Adipocyte (in vitro differentiated cells): ENCODE measurements at places on chromosomes 12 and 14.

DNA sequence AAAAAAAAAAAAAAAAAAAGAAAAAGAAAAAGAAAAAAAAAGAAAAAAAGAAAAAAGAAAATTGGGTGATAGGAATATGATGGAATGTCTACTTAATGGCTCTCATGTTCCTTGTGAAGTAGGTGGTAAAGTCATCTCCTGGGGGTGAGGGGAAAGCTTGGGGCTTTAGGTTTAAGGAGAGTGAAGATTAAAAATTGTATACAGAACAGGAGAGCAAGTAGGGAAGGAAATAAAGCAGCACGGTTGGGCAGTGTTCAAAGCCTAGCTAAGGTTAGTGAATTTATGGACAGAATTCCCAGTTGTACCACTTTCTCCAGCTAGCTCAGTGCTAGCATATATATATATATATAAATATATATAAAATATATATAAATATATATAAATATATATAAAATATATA is 40.0 kb upstream of the SLC2A13 start:
- DNase-seq: no peak

GRCh38 chr14:29569194-29569593 is 358.5 kb downstream of the PRKD1 start:
- no peak for DNase-seq

GRCh38 chr12:4997939-4998338 is 45.7 kb upstream of the KCNA5 start:
- peak; percentile 89 for DNase-seq

- no peak for DNase-seq
These were observed 86.1 kb downstream of the ALG10 start for GRCh38 chr12:34108405-34108803.

DNA sequence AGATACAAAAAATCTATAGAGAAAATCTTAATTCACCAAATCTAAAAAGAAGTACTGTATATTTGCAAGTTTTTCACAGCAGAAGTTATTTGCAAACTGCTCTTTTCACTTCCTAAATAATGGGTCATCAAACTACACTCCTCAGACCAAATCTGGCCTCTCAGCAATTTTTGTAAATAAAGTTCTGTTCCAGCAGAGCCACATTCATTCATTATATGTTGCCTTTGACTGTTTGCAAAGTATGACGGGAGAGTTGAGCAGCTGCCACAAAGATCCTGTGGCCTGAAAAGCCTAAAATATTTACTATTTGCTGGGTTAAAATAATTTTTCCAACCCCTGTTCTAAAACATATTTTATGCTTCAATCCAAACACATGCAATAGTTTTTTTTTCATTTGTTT is 1222.3 kb upstream of the SEL1L start:
- DNase-seq: no peak
